ENCODE measurements at places on chromosomes 5 and 9. TPM values are rescaled to one million over a fixed set of nuclear protein-coding genes. Genes with fewer than 3 reads are reported as not detected.

- no peak for DNase-seq
Measured at GRCh38 chr9:108212184-108212583, 643.6 kb downstream of the ACTL7B start.

DNA sequence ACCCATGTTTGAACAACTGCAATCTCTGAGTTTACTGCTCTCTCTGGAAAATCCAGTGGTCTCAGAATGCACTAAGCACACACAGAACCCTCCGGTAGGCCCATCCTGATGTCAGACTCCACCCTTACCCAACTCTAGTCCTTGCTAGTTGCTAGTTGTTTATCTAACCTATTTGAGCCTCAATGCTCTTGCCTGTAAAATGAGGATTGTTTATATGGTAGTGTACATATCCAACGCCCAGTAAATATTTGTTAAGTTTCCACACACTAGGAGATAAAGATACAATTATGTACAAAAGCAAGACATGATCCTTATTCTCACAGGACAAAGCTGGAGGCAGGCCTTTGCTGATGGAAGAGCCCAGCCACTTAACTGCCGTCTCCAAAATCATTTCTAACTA is 192.2 kb downstream of the SPOCK1 start:
- DNase-seq: no peak

- DNase-seq: no peak
Measured at GRCh38 chr9:26237256-26237655, 559.0 kb upstream of the TUSC1 start.

- DNase-seq: no peak
Measured at GRCh38 chr5:19855031-19855430, 133.0 kb downstream of the CDH18 start.

GRCh38 chr9:107299437-107299836 is 16.4 kb downstream of the RAD23B start:
- no peak for DNase-seq

DNA sequence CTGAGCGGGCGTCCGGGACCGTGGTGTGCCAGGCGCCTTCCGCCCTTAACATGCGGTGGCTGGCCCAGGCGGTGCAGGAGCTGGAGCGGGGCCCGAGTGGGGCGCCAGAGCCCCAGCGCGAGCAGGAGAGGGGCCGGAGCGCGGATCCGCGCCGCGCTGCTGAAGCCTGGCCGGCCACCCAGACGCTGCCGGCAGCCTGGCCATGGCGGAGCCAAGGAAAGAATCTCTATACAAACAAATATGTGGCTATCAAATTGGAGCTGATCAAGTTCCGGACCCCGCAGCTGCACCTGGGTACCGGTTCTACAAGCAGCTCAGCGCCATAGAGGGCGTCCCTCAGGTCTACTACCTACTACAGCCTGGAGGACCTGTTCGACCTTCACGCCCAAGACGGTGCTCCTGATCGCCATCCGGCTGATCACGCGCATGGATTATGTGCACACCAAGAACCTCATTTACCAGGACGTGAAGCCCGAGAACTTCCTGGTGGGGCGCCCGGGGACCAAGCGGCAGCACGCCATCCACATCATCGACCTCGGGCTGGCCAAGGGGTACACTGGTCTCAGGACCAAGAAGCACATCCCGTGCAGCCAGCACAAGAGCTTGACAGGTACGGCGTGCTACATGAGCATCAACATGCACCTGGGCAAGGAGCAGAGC is 55.8 kb downstream of the JAK2 start:
- no peak for DNase-seq

GRCh38 chr9:137461663-137462395 is 2.7 kb upstream of the NSMF start:
- DNase-seq: peak; percentile 85

DNA sequence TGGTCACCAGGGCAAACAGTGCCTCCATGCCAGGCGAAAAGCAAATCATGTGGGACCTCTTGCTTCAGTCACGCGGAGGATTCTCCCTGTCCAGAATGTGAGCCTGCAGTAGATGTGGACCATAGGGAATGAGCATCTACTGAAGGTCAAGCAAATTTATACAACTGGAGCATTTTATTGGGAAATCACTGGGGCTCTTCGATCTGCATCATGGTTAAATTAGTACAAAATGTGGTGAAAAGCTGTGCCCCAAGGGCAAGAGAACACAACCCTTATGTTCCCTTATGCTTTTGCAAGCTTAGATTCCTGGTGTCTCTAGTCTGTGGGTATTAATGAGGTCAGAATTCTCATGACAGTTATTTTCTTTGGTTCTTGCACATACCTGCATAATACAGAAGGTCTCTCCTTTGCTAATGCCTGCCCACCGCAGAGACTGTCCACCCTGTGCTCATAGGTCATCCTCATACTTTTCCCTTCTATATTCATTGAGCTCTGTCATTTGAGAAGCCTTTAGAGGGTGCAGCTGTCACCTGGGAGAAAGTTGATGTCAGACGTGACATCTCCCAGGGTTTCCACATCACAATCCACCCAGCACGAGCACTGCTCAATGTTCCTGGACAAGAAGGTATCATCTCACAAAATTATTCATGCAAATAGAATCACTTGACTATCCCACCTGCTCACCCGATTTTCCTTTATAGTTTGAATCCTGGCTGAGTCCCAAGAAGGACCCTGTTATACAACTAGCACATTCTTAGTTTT is 111.7 kb downstream of the NXNL2 start:
- DNase-seq: no peak

GRCh38 chr5:21806943-21807342 is 1046.2 kb downstream of the CDH12 start:
- DNase-seq: no peak

- DNase-seq: no peak
Measured at GRCh38 chr5:65967288-65968066, 41.1 kb downstream of the ERBIN start.

DNA sequence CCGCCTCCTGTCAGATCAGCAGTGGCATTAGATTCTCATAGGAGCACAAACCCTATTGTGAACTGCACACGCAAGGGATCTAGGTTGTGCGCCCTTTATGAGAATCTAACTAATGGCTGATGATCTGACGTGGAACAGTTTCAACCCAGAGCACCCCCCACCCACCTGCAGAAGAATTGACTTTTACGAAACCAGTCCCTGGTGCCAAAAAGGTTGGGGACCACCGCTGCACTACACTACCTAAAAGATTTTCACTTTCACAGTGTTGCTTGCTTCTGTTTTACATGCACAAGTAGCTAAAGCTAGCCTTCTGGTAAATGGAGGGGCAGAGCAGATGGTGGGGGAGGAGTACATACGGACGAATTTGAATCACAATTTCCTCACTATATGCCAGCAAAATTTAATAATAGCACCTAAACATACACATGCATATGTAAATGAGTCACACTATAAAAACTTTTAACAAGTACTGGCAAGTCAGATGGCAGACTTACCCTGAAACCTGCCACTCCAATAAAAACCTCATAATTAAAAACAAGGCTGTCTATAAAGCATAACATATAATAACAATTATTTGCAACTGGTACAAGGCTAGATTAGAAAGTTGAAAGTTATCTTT is 24.0 kb upstream of the CDKN2B start:
- DNase-seq: no peak

DNA sequence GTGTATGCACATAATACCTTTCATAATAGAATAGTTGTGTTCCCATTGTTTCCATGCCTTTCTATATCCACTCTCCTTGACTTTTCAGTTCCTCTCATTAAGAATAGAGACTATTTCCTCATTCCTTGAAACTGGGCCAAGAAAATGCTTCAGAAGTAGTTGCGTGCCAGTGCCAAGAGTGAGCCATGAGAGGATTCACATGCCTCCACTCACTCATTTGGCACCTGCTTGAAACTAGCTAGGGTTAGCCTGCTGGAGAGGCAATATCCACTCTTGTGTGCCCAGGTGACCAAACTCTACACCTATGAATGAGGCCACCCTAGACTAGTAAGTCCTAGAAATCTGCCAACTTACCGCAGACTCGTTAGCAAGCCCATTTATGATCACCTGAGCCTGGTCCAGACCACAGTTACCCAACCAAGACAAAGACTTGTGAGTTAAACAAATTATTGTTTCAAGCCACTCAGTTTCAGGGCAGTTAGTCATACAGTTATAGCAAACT is 276.3 kb downstream of the EPB41L4A start:
- no peak for DNase-seq

DNA sequence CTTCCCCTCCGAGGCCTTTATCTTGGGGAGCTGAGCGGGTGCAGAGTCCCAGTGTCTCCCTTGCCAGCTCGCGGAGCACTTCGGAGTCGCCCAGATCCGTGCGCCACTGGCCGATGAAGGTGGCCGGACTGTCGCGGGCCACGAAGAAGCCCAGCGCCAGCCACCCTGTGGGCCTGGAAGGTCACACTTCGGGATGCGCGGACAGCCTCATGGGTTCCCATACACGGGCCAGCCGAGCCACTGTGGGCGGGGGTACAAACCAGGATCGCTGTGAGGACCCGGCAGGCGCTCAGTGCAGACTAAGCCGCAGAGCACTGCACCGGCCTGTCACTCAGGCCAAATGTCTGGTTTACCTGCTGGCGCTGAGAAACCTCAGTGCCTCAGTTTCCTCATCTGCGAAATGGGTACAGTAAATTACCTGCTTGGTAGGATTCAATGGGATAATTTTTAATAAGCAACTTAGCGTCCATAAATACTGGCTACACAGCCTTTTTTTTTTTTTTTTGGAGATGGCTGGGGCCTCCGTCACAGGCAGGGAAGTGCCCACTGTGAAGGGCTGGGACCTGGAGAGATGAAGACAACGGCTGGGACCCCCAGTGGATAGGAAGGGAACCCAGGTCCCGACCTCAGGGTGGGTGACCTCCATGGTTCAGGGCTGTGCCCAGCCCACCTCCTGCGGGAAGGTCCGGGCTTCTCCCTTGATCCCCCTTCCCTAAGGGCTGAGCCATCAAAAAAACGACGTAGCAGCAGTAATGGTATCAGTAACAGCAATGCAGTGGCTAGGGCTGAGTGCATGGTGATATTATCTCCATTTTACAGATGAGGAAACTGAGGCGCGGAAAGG is 38.7 kb upstream of the CTSV start:
- DNase-seq: no peak

DNA sequence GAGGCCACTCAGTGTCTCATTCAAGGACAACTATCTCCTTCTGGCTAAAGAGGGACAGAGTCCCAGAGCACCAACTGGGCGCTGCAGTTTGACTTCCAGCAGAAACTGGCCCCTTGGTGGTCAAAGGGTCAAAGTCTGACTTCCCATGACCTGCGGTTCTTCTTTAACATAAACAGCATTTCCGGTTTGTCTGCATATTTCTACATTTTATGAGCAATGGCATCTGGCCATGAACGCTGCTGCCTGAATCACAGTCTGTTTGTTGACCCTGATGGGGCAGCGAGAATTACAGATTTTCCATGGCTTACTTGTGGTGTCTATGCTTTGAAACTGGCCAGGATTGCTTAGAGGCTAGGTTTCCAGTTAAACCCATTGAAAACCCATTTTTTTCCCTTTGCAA is 1.3 kb downstream of the TNFSF15 start:
- no peak for DNase-seq

DNA sequence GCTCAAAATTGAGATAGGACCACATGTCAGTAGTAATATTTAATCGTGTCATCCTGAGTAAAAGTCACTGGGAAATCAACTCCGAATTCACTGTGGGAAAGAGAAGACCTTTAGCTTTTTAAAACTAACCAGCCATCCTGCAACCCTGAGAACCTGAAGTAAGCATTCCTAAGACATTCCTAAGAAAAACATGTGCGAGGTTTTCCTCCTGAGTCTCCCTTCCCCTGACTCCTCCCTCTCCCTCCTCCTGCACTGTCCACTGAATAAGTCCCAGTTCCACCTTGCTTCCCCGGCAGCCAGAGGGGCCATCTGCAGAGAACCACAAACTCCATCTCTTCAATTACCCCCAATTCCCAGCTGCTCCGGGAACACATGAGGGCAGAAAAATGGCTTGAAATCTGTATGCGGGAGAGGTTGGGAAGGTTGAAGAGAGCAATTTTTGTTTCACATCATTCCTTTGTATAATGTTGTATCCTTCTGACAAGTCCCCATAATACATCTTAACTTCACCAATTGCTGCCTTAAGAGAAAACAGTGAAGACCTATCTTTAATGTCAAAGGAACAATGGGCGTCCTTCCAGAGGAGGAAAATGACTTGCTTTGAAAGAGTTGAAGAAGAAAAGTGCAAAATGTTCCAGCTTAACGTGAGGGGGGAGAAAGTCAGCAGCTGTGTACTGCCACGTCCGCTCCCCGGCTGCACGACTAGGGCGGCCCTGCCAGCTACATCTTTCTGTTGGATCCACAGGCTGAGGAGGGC is 186.3 kb downstream of the ZNF462 start:
- no peak for DNase-seq

DNA sequence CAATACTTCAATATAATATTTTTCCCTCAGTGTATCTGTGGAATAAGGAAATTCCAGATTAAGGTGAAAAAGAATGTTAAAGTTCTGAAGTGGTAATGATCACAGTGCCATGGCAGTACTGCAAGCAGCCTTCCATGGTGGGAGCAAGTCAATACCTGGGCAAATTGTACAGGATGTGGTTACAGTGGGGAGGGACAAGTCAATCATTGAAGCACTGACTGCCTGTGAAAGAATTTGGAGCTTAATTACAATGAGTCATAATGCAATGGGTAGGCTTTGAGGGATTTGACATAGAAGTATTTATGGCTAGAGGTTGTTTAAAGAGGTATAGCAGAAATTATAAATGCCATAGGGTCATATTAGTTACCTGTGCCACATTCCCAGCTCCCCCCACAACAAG is 786.5 kb upstream of the ACO1 start:
- DNase-seq: no peak

DNA sequence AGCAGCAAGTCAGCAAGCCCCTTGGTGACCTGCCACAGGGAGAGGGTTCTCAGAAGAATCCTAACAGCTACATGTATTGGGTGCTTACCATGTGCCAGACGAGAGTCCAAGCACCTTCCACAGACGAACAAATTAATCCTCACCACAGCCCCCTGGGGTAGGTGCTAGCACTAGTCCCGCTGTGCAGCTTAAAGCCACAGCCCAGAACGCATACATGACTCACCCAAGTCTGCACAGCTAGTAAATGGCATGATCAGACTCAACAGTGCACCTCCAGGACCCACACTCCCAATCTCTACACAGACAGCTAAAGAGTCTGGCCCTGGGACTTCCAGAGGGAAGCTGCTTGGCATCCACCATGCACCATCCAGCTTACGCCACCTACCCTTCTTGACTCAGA is 111.5 kb downstream of the PAX5 start:
- no peak for DNase-seq

- DNase-seq: no peak
Measured at GRCh38 chr5:177445052-177445916, 1.3 kb upstream of the PRR7 start.

- no peak for DNase-seq
Measured at GRCh38 chr9:112852741-112853504, 37.8 kb downstream of the SLC46A2 start.

Gene PCDHGB3
- 0.14 TPM for total RNA-seq

Gene AK8
- not detected for total RNA-seq

Gene THBS4
- total RNA-seq: 2.0 TPM

Gene BHMT
- total RNA-seq: not detected

Gene NPR3
- total RNA-seq: not detected

Gene NRG2
- not detected for total RNA-seq

Gene TMEM171
- total RNA-seq: not detected

Gene PPP3R2
- total RNA-seq: not detected

Gene KIF4B
- total RNA-seq: 0.14 TPM

Gene IFNA21
- not detected for total RNA-seq

Gene TMEM232
- 0.25 TPM for total RNA-seq

Gene ZNF454
- total RNA-seq: not detected

Gene SPATA6L
- 2.1 TPM for total RNA-seq

Gene IQGAP2
- total RNA-seq: 62.0 TPM

Gene TSSK1B
- total RNA-seq: not detected

Gene RORB
- not detected for total RNA-seq

Gene C9orf153
- 0.59 TPM for total RNA-seq

Gene CCDC69
- total RNA-seq: 23.8 TPM
